BJ (cell line): ENCODE measurements at places on chromosomes 11 and 22. TPM values are rescaled to one million over a fixed set of nuclear protein-coding genes. Genes with fewer than 3 reads are reported as not detected.

Gene MPPED1
- polyA plus RNA-seq, result not detected in 2 replicates

Gene MPST
- 27.7 and 45.5 TPM in 2 replicates for polyA plus RNA-seq

Gene OSBPL5
- polyA plus RNA-seq, result 10.4 and 20.8 TPM in 2 replicates

Gene GLYAT
- not detected in 2 replicates for polyA plus RNA-seq

Gene INS
- polyA plus RNA-seq, result not detected in 2 replicates

Gene GLB1L3
- polyA plus RNA-seq, result not detected in 2 replicates

Gene RIBC2
- polyA plus RNA-seq, result 0.58 and 1.0 TPM in 2 replicates

Gene SCGB1A1
- not detected in 2 replicates for polyA plus RNA-seq

Gene SOX6
- 1.9 and 2.0 TPM in 2 replicates for polyA plus RNA-seq

Gene MAPK11
- 11.2 and 19.6 TPM in 2 replicates for polyA plus RNA-seq
